ENCODE measurements at places on chromosomes 16 and 17. TPM values are rescaled to one million over a fixed set of nuclear protein-coding genes. Genes with fewer than 3 reads are reported as not detected.

Gene RAMP2
- 44.3 TPM for total RNA-seq

Gene FBXW10B
- total RNA-seq: 0.40 TPM

Gene MMD
- total RNA-seq: 12.3 TPM

Gene AANAT
- not detected for total RNA-seq

Gene CFAP97D1
- total RNA-seq: 0.28 TPM

Gene CDK3
- total RNA-seq: 2.5 TPM

Gene EMC6
- 59.7 TPM for total RNA-seq

Gene ACAP1
- 15.0 TPM for total RNA-seq

Gene EME1
- not detected for total RNA-seq

Gene TCF25
- total RNA-seq: 101 TPM

Gene PLLP
- 11.7 TPM for total RNA-seq

Gene PRAC2
- not detected for total RNA-seq

Gene BAHCC1
- 8.6 TPM for total RNA-seq

Gene ATP2A3
- total RNA-seq: 16.5 TPM

Gene KCNG4
- not detected for total RNA-seq

Gene C16orf46
- not detected for total RNA-seq

Gene KRT33B
- total RNA-seq: not detected

Gene RUNDC3A
- total RNA-seq: 2.1 TPM

Gene ABCC12
- total RNA-seq: not detected

Gene ATP5PD
- 713 TPM for total RNA-seq

Gene SP6
- total RNA-seq: 0.42 TPM

Gene TP53TG3
- not detected for total RNA-seq

Gene ANKRD40CL
- not detected for total RNA-seq

Gene ADAP2
- total RNA-seq: 8.2 TPM

Gene SLC35G6
- total RNA-seq: not detected

Gene RNF213
- total RNA-seq: 36.3 TPM

Gene PRDM7
- not detected for total RNA-seq

Gene HOXB6
- total RNA-seq: 0.84 TPM

Gene KRTAP3-3
- not detected for total RNA-seq

Gene MAPT
- 8.2 TPM for total RNA-seq

Gene CCL8
- total RNA-seq: 0.24 TPM

Gene TAF15
- total RNA-seq: 103 TPM

Gene MMP28
- 5.8 TPM for total RNA-seq

Gene MT1A
- 1.6 TPM for total RNA-seq

Gene ABCC11
- total RNA-seq: not detected

Gene JUP
- 193 TPM for total RNA-seq

Gene FOXC2
- total RNA-seq: 2.3 TPM

Gene TNP2
- total RNA-seq: not detected

Gene CBX8
- total RNA-seq: 7.3 TPM

Gene SLFN13
- 7.9 TPM for total RNA-seq

Gene SCGB1C2
- total RNA-seq: not detected

Measured in right cardiac atrium (tissue), 5 donors.